ENCODE measurements at places on chromosomes 2 and 18.
A peak's percentile ranks its signal among the peaks of the same experiment; 100 is the strongest.

- no peak for DNase-seq
These were observed 316.3 kb upstream of the CXCR4 start for GRCh38 chr2:136434251-136434715.

DNA sequence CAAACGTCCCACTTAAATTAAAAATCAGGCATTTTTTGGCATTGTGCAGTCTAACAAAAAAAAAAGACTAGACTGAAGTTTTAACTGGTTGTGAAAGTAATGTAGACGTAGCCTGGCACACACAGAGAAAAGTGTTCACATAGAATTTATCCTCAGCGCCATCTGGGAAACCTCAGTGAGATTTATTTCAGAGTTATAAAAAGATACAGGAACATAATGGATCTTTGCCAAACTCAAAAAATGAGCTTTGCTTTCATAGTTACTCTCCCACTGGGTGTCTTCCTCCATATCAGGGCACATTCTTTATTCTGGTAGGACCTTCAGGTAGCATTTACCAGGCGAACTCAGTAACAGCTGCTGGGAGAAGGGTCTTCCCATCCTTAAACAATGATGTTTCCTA lies 532.4 kb upstream of the SALL3 start:
- DNase-seq = no peak

- no peak for DNase-seq
These were observed 657.9 kb upstream of the SLC8A1 start for GRCh38 chr2:41109744-41110143.

- DNase-seq = no peak
These were observed 131.4 kb upstream of the ITGB6 start for GRCh38 chr2:160331258-160332025.

- no peak for DNase-seq
These were observed 180.1 kb downstream of the MGAT5 start for GRCh38 chr2:134433979-134434378.

GRCh38 chr2:137333386-137334165 lies 568.2 kb downstream of the THSD7B start:
- DNase-seq = no peak

DNA sequence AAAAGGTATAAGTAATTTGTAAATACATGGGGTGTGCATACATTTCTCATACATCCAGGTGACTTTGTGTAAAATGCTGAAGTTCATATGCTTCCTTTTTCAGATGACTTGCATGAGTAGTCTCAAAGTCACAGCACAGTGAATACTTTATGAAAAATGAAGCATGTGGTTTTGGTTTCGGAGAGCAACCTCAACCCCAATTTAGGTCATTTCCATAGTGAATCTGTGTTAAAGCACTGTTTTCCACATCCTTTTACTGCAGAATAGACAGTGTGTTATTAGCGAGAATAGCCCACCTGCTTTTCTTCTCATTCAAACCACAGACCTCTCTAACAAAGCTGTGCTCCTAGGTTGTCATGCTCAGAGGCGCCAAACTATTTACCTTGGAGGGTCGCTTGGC lies 204.4 kb upstream of the RASGRP3 start:
- no peak for DNase-seq

- DNase-seq = no peak
These were observed 56.5 kb upstream of the COL5A2 start for GRCh38 chr2:189236066-189236465.

GRCh38 chr18:56637176-56637575 lies 1.2 kb downstream of the TXNL1 start:
- no peak for DNase-seq

- DNase-seq = no peak
These were observed 53.4 kb upstream of the TBR1 start for GRCh38 chr2:161362568-161363166.

GRCh38 chr18:44518666-44519065 lies 162.0 kb upstream of the SETBP1 start:
- no peak for DNase-seq

DNA sequence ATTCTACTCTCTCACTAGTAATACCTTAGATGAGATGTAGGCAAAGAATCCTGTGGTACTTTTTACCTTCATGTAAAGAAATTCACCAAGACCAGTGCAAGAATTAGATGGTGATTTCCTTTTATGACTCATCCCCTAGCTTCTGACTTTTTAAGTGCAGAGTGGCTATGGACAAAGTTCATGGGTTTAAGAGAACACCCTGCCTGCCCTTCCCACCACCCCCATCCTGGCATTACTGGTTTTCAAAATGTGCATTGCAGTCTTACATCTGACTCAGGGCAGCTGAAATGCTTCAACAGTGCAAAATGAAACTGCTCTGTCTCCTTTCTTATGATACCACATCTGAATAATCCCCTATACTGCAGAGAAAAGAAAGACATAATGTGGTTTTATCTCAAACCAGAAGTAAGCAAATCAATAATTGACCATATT lies 22.6 kb downstream of the MAIP1 start:
- no peak for DNase-seq

- DNase-seq = no peak
These were observed 47.3 kb upstream of the NDUFV2 start for GRCh38 chr18:9055185-9055584.

- DNase-seq = peak; percentile 8
These were observed 22.3 kb upstream of the ATP5MC3 start for GRCh38 chr2:175203621-175204496.

GRCh38 chr2:233119806-233120205 lies 59.7 kb downstream of the INPP5D start:
- DNase-seq = no peak

DNA sequence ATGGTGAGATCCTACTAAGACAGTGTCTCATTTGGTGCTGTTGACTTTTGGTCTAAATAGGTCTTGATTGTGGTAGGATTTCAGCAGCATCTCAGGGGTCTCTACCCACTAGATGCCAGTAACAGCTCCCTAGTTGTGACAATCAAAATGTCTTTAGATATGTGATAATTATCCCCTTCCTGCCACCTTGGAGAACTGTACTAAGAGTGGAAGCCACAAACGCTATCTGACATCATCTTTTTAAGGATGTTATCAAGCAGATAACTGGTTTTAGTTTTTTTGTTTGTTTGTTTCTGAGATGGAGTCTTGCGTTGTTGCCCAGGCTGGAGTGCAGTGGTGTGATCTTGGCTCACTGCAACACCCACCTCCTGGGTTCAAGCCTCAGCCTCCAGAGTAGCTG lies 3.1 kb downstream of the MGAT5 start:
- no peak for DNase-seq

GRCh38 chr2:239204876-239205468 lies 195.8 kb downstream of the HDAC4 start:
- no peak for DNase-seq

GRCh38 chr2:242053921-242054320 lies 184.4 kb downstream of the RTP5 start:
- DNase-seq = no peak

- DNase-seq = no peak
These were observed 28.7 kb upstream of the KLF11 start for GRCh38 chr2:10014418-10015190.

DNA sequence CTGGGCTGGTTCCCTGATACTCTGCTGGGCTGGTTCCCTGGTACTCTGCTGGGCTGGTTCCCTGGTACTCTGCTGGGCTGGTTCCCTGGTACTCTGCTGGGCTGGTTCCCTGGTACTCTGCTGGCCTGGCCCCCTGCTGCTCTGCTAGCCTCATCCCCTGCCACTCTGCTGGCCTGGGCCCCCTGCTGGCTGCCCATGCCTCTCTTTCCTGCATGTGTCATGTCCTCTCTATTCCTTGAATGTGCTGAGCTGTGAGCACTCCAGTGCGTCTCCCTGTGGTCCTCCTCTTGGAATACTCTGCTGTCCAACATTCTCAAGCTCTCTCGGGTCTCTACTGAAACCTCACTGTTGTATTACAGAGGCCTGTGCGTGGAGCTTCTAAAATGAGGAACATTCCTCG lies 216.3 kb downstream of the RNF144A start:
- DNase-seq = no peak

- DNase-seq = no peak
These were observed 143.6 kb downstream of the RTP5 start for GRCh38 chr2:242012956-242013764.

GRCh38 chr2:132824716-132825115 lies 154.7 kb upstream of the LYPD1 start:
- DNase-seq = no peak

GRCh38 chr2:239554766-239555570 lies 154.1 kb upstream of the HDAC4 start:
- DNase-seq = no peak

DNA sequence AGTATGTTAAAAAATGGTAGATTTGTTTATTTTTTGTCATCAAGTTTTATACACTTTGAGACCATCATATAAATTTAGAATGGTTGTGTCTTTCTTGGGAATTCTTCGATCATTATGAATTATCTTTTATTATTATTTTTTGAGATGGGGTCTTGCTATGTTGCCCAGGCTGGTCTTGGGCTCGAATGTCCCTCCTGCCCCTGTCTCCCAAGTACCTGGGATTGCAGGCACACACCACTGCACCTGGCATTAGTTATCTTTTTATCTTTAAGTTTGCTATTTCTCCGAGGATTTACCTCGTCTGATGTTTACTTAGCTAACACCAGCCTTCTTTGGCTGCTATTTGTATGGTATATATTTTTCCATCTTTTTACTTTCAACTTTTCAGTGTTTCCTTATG lies 100.0 kb downstream of the BIRC6 start:
- DNase-seq = no peak

GRCh38 chr2:54492335-54492734 lies 36.2 kb downstream of the SPTBN1 start:
- no peak for DNase-seq

DNA sequence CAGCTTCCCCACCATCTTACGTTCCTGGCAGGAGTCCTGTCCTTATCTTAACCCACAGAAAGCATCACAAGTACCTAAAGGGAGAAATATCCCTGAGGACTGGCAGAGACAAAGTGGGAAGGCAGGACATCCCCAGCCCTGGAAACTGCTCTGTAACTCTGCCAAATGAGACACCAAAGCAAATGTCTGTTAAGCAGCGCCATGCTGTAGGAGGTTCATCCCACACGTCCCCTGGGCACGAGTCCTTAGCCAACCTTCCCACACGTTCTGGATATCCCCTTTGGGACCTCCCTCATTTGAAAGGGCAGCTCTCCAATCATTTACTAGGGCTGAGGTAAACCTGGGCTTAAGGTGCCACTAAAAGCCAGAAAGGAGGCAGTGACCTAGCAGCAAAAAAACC lies 207.2 kb downstream of the ATAD2B start:
- DNase-seq = no peak

DNA sequence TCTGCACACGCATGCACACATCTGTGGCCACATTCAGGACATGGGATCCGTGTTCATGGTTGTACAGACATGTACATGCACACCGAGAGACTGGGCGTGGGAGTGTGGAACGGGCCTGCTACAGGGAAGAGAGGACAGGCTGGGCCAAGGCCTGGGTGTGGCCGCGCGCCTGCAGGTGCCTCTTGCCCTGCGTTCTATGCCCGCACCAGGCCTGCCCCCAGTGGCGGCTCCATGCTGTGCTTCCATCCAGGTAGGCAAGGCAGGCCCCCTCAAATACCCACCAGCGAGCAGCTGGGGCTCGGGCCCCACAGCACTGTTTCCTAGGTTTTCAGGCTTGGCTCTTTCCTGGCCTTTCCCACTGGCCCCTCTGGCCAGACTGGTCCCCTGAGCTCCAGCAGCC lies 15.5 kb upstream of the PTMA start:
- DNase-seq = no peak

GRCh38 chr2:22912398-22912797 lies 472.6 kb upstream of the KLHL29 start:
- DNase-seq = no peak

DNA sequence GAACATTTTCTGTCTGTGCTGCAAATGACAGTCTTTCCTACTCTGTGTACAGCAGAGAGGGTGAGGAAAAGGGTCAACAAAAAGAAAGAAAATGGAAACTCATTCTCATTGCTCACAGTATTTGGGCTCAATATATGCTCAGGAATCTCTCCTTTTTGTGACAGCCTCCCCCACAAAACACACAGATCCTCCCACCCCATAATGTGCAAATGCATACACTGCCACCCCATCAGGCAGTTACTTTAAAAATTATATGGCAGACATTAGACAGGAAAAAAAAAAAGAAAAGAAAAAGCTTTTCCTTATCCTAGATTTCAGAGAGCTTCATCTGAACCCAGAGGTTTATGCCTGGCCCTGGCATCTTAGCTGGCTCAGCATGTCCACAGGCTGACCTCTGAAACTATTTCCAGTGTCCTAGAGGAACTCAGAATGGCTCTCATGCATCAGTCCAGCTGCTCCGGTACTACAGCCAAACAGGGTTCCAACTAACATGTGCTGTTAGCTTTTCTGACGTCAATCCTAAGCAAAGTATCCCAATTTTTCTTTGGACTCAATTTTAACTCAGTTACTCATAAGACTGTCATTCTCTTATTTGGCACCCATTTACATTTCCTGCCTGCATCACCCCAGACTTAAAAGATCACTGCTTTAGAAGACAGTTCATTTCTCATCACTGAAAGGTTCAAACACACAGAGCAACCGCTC lies 105.9 kb downstream of the RBMS1 start:
- no peak for DNase-seq

- DNase-seq = no peak
These were observed 303.3 kb downstream of the DPP10 start for GRCh38 chr2:114745700-114746099.

- DNase-seq = no peak
These were observed 288.9 kb upstream of the EPAS1 start for GRCh38 chr2:46008091-46008870.

DNA sequence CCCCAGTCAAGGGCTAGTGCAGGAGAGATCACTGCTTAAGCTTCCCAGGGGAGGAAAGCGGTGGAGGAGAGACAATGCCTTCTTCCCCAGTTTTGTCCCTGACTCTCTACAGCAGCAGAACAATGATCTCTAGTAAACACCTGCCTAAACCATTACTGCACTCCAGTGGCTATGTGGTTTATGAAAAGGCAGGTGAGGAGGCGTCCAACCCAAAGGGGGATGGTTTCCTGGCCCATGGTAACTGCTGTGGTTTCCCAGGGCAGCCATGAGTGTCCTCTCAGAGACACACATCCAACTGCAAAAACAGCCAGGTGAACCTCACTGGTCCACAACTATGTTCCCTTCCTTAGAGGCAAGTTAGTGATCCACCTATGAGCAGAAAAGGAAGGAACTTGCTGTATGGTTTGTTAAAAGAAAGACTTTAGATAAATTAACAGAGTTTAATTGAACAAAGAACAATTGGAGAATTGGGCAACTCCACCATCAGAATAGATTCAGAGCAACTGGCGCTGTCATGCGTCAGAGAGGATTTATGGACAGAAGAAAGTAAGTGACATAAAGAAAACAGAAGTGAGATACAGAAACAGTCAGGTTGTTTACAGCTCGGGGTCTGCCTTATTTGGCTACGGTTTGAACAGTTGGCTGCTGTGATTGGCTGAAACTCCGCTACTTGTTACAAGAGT lies 4.8 kb upstream of the TTC39C start:
- DNase-seq = no peak

Measured in stimulated activated CD8-positive, alpha-beta memory T cell treated with anti-CD3 and anti-CD28 coated beads, Interleukin-2, amount 100 ng/mL, for 1 hour (primary cell).